ENCODE measurements at places on chromosomes 4 and X. TPM values are rescaled to one million over a fixed set of nuclear protein-coding genes. Genes with fewer than 3 reads are reported as not detected.

Gene EPHA5
- total RNA-seq, result 2.3 TPM

Gene COL4A5
- 20.7 TPM for total RNA-seq

GRCh38 chr4:47849466-47849865 lies 11.6 kb upstream of the CORIN start:
- DNase-seq, result no peak

DNA sequence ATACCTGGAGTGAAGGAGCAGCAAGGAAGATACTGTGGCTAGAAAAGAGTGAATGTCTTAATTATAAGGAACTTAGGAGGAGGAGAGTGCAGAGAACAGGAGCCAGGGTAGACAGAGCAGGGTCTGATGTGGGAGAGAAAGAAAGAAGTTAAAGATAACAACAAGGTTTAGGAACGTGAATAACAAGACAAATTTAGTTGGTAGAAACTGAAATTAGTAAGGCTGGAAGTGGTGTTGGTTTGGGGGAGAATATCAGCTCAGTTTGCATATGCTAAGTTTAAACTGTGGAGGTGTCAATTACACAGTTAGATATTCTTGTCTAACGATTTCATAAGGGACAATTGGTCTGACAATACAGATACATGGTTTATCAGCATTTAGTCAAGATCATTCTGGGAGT lies 1123.7 kb upstream of the PABPC4L start:
- no peak for DNase-seq

DNA sequence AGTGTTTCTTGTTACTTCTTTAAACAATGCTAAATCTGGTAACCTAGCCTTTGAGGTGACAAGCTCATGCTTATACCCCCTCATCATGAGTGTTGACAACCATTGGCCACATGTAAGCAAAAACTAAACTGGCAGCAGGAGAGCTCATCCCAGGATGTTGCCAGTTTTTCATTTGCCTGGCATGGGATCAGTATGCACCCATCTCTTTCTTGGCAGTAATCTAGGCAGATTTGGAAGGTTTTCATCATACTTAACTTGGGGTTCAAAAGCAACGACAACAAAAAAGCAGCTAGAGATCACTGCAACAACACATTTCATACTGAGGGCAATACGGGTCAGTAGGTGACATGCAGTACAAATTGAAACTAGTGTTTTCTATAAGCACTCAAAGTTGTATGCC lies 122.0 kb downstream of the PPA2 start:
- DNase-seq, result no peak

Data from LHCN-M2 (cell line).